ENCODE measurements at places on chromosomes 1 and 21.

- no peak for DNase-seq
Measured at GRCh38 chr1:221187174-221187573, 307.9 kb downstream of the HLX start.

- DNase-seq, result no peak
Measured at GRCh38 chr1:172351346-172351745, 69.1 kb upstream of the C1orf105 start.

DNA sequence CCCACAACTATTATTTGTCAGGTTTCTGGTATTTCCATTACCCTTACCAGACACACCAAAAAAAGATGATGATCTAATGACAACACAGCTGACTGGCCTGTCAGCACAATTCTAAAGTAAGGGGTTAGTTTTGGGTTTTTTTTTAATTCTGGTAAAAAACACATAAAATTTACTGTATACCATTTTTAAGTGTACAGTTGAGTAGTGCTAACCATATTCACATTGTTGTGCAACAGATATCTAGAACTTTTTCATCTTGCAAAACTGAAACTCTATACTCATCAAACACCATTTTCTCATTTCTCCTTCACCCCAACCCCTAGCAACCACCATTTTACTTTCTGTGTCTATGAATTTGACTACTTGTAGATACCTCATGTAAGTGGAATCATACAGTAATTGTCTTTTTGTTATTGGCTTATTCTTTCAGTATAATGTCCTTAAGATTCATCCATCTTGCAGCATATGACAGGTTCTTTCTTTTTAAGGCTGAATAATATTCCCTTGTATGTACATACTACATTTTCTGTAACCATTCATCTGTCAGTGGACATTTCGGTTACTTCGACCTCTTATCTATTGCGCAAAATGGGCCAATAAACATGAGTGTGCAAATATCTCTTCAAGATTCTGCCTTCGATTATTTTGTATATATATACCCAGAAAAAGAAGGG lies 29.8 kb downstream of the ARNT start:
- DNase-seq, result no peak

GRCh38 chr1:61746813-61747212 lies 4.5 kb downstream of the PATJ start:
- no peak for DNase-seq

DNA sequence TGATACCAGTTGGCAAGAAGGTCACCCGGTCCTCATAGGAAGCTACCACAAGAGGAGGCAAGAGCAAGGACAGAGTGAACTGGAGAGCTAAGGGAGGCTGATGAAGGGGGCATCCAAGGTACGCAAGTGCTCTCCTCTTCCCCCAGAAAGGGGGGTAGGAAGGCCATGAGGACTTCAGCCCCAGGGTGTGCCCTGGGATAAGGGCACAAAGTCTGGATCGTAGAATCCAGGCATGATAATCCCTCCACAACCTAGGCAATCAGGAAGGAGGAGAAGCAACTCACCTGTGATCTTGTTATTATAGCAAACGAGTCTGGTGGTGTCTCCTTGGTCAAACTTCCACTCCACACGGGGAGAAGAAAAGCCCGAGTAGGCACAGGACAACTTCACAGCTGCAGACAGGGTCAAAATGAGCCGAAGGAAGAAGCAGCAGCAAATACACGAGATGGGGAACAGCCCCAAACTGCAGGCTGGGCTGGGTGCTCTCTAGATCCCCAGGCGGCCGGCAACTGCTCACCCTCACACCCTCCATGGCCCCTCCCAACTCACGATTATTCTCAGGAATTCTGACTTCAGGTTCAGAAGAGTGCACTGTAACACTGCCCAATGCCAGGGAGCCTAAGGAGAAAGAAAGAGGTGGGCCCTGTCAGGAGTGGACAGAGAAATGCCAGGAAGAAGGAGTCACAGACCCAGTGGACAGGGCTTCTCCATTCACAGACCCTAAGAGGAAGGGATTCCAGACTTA lies 20.0 kb downstream of the F11R start:
- no peak for DNase-seq

- no peak for DNase-seq
Measured at GRCh38 chr1:48775831-48776392, 779 bp downstream of the BEND5 start.

DNA sequence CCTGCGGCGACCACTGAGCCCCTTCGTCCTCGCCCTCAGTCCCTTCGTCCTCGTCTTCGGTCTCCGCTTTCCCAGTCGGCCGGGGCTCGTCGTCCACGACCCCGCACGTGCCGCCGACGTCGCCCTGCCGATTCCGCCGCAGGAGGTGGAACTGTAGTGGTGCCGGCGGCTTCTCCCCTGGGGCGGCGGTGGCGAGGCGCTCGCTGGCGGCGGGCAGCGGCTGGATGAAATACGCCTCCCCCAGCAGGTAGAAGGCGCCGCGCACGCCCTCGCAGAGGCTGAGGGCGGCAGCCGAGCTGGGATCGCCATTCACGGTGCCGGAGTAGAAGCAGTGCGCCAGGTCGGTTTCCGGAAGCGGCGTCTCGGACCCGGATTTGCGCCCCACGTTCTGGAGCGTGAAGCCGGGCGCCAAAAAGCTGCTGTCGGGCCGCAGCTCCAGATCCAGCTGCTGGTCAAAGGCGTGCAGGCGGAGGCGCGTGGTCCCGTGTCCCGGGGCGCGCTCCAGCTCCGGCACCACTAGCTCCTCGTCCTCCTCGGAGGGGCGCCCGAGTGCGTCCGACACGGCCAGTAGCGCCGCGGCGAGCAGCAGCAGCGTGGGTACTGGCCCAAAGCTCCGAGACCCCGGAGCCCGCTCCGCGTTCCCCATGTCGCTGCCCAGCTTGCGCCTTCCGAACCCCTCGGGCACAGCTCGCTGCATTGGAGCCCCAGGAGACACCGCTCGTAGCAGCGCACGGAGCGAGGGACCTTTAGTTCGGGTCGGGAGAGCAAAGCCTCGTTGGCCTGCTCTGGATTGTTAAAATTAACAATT lies 747 bp downstream of the ADAMTS1 start:
- DNase-seq, result peak; percentile 24

DNA sequence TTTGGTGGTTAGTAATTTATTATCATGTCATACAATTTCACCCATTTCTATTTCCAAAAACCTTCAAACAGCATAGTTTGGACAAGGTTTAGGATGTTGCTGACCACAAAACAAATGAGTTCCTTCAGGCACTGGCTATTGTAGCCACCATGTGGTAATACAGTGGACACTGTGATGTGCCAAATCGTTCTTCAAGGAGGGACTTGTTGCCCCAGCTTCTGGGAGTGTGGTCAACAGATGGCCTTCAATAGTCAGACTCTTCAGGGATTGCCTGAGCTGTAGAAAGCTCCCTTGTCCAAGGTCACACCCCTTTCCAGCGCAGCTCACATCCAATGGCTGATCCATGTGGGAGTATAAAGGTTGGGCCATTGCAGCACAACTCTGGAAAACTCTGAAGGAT lies 2.6 kb downstream of the PDE4B start:
- DNase-seq, result no peak

DNA sequence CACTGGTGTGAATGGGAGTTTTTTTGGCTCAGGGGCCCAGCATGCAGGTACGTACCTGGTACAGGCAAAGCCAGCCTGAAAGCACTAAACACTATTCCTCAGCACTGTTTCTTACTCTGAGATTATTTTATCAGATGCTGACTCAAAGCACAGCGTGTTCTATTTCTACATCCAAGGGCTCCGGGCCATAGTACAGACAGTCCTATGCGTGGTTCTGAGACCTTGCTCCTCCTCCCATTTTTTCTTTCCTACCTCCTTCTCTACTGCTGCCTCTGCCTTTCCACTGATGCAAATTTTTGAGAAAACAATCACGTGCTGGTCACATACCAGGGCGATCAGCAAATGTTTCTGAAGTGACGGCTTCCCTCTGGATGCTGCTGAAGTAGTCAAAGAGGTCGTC lies 36.3 kb downstream of the PDPN start:
- DNase-seq, result peak; percentile 15

DNA sequence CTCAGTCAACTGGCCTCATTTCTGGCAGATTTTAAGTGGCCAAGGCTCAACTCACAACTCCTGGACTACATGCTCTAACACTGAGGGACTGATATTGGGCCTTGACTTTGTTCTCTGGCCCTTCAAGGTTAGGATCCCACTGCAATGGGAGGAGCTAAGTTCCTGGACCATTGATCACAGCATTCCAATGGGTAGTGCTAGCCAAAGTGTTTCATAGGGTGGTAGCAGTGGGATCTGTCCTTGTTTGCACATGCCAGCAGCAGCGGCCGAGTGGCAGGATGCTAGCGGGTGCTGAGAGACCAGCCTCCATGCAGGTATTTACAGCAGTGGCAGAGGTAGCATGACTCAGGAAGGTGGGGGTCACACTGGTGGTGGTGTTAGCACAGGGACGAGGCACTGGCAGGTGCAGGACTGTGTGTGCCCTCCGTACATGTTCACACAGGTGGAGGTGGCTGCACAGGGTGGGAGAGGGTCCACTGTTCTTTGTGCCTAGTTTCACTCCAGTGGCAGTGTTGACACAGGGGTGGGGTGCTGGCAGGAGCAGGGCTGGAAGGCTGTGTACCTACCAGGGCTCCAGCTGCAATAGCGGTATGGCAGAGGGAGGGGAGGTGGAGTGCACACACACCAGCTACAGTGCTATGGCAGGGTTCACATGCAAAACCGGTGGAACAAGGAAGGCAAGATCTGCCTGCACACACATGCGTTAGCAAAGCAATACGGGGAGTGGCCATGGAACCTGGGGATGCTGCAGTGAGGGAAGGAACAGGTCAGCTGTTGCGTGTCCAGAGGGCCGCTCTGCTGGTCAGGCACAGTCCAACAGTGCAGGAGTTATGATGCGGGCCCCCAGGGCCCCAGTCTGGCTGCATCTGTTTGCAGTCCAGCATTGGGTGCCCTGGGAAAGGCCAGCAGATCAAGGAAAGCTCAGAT lies 51.7 kb downstream of the COL24A1 start:
- peak; percentile 5 for DNase-seq

DNA sequence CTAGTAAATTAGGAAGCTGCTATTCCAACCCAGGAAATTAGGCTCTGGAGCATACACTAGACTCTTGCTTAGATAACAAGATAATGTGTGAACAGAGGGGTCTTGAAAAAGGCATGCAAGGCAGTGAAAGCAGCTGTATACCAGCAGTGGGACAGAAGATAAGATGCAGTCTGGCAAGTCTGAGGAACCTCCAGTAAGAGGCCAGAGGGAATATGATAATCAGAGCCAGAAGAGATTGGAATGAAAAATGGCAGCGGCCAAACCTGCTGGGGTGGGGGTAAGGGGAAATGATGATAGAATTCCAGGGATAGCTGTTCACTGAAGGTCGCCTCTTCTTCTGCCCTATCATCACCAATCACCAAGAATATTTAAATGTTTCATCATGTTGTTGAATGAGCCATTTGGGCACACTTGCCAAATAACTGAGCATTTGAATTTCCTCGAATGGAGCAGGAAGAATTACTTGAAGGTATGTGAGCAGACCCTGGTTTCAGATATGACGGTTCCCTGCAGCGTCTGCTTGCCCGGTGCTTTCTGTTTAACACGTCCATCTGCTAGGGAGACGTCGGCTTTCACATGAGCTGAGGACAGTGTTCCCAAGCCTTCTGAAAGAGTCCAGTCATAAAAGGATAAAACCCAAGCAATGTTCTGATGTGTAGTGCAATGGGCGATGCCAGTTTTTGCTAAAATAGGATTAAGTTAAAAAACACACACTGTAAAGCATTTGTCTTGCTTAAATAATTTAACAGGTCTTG lies 173.3 kb downstream of the RWDD3 start:
- DNase-seq, result no peak

- DNase-seq, result no peak
Measured at GRCh38 chr1:63914706-63915105, 140.9 kb downstream of the ROR1 start.

DNA sequence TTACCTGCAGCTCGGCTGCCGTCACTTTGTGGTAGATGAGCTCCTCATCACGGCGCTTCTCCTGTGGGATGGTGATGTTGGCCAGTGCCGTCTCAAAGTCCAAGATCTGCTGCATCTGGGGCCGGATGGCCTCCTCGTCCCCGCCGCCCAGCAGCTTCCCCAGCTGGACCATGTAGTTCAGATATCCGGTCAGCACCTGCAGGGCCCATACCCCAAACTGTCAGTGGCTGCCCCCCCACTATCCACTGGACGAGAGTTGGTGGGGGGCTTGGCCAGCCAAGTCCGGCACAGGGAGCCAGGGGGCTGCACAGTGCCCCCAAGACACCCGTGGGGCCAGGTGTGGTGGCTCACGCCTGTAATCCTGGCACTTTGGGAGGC lies 34.3 kb downstream of the ECE1 start:
- no peak for DNase-seq

GRCh38 chr1:179586107-179586823 lies 5.4 kb upstream of the TDRD5 start:
- no peak for DNase-seq

- DNase-seq, result no peak
Measured at GRCh38 chr1:102219463-102219862, 222.7 kb upstream of the OLFM3 start.

DNA sequence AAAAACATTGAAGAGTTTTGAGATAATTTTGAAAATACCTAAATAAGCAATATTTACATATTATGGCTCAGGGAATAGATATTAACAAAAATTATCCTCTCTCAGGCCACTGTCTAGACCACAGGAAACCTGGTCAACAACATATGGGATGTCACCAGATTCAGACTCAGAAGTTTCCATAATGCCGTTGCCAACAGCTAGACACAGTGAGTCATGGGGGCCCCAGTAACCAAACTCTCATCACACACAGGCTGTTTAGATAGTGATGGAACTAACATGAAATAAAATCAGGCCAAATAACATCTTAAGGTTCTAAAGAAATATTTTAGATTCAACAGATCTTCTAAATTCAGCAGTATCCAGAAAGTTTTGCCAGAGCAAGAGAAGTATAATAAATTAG lies 681.7 kb upstream of the ADAMTS5 start:
- peak; percentile 16 for DNase-seq

- no peak for DNase-seq
Measured at GRCh38 chr1:13674377-13674776, 25.6 kb upstream of the PRDM2 start.

DNA sequence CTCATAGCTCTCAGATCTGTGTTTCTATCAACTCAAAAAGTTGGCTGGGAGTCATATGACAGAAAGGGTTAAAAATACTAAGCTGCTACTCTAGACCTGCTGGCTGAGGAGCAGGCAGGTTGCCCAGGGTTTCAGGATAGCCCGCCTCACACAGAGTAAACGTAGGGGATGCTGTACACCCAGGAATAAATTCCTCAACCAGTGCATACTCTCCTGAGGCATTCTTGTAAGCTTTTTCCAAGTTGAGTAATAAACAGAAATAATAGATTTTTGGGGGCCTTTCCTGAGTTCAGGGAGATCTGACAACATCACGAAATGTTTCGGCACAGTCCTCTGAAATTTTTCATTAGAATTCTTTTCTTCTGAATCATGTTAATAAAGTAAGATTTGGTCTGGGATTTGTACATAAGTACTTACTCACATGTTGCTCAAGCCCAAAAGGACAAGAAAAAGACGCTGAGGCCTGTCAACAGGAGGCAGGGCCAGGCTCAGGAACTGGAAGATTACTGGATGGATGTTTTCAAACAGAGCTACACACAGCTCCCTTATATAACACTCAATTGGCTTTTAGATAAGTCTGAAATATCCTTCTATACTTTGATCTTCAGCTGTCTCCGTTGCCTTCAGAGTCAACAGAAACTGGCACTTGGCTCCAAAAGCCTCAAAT lies 41.0 kb downstream of the TGFBR3 start:
- peak; percentile 88 for DNase-seq

GRCh38 chr1:178060789-178061556 lies 32.9 kb upstream of the RASAL2 start:
- DNase-seq, result peak; percentile 55

GRCh38 chr1:54403808-54404261 lies 2.4 kb downstream of the SSBP3 start:
- peak; percentile 39 for DNase-seq

All from RWPE1 (cell line).